NCI-H1930 (cell line): ENCODE measurements at places on chromosomes 7 and 10.

GRCh38 chr10:53904506-53905241 lies 896.4 kb downstream of the PCDH15 start:
- no peak for DNase-seq

- no peak for DNase-seq
Observed at GRCh38 chr7:105224884-105225651, 163.7 kb downstream of the SRPK2 start.

DNA sequence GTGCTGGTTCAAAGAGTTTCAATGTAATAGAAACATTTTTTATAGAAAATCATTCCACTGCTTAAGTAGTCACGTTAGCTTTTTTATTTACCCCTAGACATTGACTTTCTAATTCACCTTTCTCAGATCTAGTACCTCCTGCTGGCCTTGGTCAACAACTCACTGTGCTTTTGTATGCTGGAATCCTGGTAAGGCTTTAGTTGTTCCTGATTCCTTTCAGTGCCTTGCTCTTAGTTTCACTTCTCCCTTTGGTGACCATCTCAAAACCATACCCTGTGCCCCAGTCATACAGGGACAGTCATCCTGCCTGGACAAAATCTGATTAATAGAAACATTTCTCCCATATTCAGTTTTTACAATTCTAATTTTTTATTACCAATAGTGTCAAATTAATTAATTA lies 130.2 kb downstream of the GPR37 start:
- no peak for DNase-seq

DNA sequence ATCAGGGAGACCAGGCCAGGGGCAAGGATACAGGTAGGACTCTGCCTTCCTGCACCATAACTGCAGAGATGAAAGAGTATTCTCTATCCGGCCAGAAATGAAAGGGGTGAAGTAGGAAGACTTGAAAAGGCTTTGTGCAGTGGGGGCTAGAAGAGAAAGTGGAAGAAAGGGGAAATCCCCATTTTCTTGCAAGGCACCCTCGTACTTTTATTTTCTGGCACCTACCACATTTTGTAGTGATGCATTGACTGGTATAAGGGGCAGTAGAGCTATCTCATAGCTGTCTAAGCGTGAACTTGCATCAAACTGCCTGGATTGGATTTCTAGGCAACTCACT lies 752 bp upstream of the CAMK2G start:
- no peak for DNase-seq

GRCh38 chr10:49500412-49500811 lies 38.5 kb downstream of the ERCC6 start:
- DNase-seq: no peak

GRCh38 chr10:113746217-113746957 lies 5.1 kb upstream of the PLEKHS1 start:
- DNase-seq: no peak

- no peak for DNase-seq
Observed at GRCh38 chr7:37441816-37442215, 6.8 kb downstream of the ELMO1 start.

- no peak for DNase-seq
Observed at GRCh38 chr7:1229202-1229947, 3.3 kb upstream of the UNCX start.

- DNase-seq: peak; percentile 1
Observed at GRCh38 chr10:120423431-120424197, 33.4 kb upstream of the PLPP4 start.

GRCh38 chr7:99409192-99409572 lies 413 bp downstream of the BUD31 start:
- no peak for DNase-seq

DNA sequence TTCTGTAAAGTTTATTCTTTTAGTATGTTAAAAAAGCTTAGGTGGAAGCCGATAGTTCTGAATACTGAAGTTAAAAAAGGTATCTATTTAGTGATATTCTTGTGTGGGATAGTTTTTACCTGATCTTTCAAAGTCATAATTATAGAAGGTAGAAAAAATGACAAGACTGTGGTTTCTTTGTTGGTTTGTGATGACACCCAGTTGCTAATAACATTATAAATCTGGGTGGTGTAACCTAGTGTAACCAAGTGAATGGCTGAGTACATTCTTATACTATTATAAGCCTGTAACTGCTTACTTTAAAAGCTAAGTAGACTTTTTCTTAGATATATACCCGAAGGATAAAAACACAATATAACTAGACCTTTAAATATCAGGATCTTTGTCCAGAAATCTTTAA lies 2.3 kb downstream of the CDK13 start:
- no peak for DNase-seq

- no peak for DNase-seq
Observed at GRCh38 chr7:2098056-2098455, 134.7 kb downstream of the MAD1L1 start.

DNA sequence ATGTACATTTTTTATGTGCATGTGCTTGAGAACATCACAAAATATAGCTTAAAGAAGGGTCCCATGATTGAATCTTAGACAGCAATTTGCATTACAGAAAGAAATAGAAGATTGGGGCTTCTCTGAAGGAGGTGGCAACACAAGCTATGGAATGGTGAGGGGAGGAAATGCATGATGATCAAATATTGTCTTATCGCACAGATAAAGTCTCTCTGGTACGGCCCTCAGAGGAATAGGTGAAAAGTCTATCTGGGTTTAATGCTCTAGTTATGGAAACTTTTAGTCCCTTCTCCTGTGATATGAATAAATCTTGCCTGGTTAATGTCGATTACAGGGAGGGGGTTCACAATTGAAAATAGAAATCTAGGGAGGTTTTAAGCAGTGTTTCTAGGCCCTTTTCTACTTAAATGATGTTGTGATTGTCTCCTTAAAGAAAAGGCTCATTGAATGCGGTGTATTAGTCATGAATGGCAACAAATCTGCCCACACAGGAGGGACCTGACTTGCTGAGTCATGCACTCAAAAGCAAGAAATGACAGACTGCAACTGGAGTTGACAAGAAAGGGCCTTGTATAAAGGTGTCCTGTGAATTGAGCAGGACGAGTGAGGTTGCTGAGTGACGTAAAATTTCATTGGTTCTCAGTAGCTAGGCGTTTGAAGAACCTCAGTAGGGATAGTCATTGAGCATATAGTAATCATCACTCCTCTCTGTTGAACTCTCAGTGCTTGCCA lies 133.4 kb upstream of the CSTF2T start:
- no peak for DNase-seq

DNA sequence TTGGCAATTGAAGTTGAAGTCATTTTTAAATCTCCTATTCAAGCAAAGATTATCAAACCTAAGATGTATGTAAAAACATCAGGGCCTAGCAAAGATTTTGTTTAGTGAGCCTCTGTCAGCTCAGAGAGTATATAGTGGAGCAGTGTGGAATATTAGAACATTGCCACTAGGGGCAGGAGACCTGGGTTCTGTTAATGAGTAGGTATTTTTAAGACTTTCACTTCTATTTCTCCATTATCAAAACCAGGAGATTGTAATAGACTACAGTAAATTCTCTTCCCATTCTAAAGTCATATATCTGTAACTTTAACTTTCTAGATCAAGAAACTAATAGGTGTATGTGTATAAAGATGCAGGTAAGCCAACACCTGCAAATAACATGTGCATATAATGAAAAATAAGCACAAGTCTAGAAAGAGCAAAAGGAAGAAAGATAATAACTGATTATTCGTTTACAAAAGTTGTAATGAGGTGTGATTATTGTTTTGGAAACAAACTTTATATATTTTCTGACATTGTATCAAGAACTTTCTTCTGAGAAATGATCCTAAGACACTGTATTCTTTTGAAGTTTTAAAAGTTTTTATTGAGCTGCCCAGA lies 64.4 kb downstream of the KCND2 start:
- DNase-seq: no peak

- no peak for DNase-seq
Observed at GRCh38 chr10:43177595-43177994, 39.4 kb downstream of the CSGALNACT2 start.

DNA sequence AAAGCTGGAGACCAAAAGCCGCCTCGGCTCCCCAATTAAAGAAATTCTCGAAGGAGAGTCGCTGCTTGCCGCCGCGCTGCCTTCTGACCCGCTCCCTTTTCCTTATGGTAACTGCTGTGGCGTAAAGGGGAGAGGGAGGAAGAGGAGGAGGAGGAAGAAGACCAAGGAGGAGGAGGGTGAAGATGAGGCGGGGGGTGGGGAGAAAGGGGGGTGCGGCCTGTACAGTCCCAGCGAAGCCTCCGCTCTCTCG lies 388 bp downstream of the CNOT4 start:
- DNase-seq: no peak

DNA sequence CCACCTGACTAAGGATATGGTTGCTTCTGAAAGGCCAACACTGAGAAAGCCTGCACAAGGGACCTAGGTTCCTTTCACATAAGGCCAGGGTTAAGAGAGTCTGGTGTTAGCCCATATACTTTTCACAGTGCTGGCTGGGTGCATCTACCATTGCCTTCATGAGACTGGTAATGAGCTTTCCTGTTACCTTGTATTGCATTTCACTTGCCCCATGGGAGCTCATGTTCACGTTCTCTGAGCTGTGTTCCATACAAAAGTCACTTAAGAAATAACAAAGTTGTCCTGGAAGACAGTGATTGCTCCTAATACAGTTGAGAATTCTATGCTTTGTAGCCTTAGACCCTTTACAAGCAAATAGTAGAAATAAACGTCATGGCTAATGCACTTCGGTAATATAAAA lies 337.8 kb upstream of the TEX47 start:
- no peak for DNase-seq

DNA sequence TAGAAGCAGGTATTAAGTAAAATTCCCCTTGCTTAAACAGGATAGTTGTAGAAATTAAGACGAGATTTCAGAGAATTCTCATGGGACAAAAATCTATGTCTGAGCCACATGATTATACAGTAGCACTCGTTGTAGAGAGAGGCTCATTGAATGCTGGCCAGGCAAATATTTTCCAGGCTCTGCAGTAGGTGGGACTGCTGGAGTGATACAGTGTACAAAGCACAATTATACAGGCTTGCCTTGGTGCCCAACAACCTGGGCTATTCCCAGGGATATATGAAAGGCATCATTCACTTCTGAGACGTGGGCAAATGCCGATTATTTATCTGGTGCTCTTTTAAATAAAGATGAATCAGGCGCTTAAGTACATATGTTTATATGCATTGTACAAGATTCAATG lies 380.6 kb downstream of the PHTF2 start:
- DNase-seq: peak; percentile 20

DNA sequence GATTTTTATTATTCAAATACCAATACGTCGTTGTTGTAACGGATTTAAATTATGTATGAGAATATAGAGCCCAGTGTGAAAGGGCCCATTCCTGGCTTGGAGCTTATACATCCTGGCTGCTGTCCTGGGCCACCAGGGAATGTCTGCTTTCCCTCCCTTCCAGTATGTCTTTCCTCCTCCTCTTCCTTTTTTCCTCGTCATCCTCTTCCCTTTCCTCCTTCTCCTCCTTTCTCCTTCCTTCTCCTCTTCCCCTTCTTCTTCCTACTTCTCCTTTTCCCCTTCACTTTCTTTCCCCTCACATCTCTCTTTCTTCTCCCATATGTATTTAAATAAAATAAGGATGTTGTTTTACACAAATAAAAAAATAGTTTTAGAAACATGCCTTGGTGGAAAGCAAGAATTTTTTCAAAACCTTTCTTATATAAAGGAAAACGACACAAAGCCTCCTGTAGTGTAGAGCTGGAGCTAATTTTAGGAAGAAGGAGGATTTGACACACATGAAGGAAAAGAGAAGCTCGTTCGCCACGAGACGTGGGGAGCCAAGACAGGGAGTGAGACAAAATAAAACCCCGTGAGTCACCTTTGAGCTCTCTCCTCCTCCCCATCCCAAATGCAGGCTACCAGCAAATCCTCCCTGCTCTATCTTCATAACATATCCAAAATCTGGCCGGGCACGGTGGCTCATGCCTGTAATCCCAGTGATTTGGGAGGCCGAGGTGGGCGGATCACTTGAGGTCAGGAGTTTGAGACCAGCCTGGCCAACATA lies 301.1 kb upstream of the LYZL1 start:
- DNase-seq: no peak

- DNase-seq: no peak
Observed at GRCh38 chr10:97903128-97904017, 53.7 kb downstream of the GOLGA7B start.

DNA sequence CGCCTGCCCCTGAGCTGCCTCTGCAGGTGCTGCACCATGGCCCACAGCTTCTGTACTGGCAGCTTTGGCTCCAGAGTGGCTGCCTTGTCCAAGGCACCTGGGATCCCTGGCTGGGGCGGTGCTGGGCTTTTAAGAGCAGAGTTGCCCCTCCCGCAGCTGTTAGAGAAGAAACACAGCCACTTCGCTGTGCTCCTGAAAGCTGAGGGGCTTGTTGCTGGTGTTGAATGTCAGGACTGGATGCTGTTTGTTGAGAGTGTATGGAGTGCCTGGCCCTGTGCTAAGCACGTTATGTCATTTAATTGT lies 6.2 kb downstream of the FAM241B start:
- DNase-seq: no peak

- DNase-seq: no peak
Observed at GRCh38 chr7:149558149-149558861, 60.7 kb upstream of the ZNF746 start.

- DNase-seq: no peak
Observed at GRCh38 chr10:69659241-69660038, 29.4 kb downstream of the FAM241B start.

- DNase-seq: no peak
Observed at GRCh38 chr10:121597504-121598262, 561 bp downstream of the FGFR2 start.

- DNase-seq: no peak
Observed at GRCh38 chr7:91683823-91684222, 196.7 kb downstream of the MTERF1 start.

- peak; percentile 11 for DNase-seq
Observed at GRCh38 chr10:77710759-77711682, 73.4 kb upstream of the KCNMA1 start.

DNA sequence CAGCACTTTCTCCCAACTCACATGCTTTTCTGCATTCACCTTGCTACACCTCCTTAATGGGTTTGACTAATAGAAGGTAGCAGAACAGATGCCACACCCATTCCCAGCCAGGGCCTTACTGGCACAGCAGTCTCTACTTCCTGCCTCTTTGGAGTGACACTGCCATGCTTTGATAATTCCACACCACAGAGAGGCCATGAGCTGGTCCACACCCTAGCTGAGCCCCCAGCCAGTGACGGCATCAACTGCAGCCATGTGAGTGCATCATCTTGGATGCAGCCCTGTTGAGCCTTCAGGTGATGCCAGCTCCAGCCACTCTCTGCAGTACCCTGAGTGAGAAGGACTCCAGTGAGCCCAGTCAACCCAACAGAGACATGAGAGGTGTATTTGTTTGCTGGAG lies 27.5 kb upstream of the EZH2 start:
- DNase-seq: no peak

GRCh38 chr7:16399265-16399831 lies 22.0 kb downstream of the CRPPA start:
- no peak for DNase-seq

GRCh38 chr7:79964463-79964862 lies 170.2 kb upstream of the GNAI1 start:
- no peak for DNase-seq

GRCh38 chr10:59463909-59464308 lies 101.6 kb upstream of the FAM13C start:
- no peak for DNase-seq

GRCh38 chr10:126683466-126683865 lies 13.0 kb upstream of the C10orf90 start:
- DNase-seq: no peak
